B cell (primary cell): ENCODE measurements at places on chromosomes 4 and X. TPM values are rescaled to one million over a fixed set of nuclear protein-coding genes. Genes with fewer than 3 reads are reported as not detected.
A peak's percentile ranks its signal among the peaks of the same experiment; 100 is the strongest.

RHOXF2 gene
- polyA plus RNA-seq: not detected in 2 replicates

DNA sequence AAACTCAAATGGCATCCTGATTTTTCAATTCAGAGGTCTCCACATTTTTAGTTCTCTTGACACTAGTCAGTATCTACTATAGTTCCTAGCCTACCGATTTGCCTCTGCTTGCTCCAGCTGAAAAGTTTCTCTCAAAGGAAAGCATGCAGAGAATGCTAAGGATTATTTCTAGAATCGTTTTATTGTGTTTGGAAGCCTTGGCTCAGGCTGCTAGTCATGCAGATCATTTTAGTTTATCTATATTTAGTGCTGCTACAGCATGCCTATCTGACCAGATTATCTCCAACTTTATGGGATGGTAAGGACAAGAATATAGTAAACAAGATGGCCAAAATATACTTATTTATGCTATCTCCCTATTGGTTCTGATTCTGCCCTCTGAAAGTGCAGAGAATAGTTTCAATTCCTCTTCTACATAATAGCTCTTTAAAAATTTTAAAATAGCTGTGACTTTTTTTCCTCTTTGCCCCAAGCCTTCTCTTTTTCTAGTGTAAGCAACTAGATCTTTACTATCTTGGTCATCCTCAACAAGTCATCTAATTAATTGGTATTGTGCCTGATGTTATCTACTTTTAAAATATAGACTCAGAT lies 15.7 kb upstream of the DRP2 start:
- no peaks in the 10 kb centered on the region for H3K27me3 ChIP-seq
- H3K4me3 ChIP-seq: no peak overlapping the region
- H3K4me1 ChIP-seq: peaks cover 10% of the 10 kb centered on the region
- H3K36me3 ChIP-seq: no peaks in the 10 kb centered on the region
- DNase-seq: no peak

DNA sequence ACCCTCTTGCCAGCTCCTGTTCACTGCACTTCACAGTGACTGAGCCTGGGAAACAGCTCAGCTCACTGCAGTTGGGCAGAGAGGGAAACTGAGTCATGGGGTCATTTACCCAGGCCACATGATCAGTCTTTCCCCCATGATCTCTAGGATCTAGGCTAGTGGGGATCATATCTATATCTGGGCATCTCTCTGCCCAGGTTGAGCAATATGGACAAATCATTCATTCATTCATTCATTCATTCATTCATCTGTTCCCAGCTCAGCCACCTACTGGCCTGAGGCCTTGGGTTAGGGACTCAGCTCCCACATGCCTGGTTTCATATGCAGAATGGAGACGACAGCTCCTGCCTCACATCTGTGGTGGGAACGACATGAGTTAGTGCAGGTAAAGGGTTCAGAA lies 45.3 kb upstream of the HMX1 start:
- H3K27me3 ChIP-seq: no peaks in the 10 kb centered on the region
- no peaks in the 10 kb centered on the region for H3K36me3 ChIP-seq
- H3K27ac ChIP-seq: no peak overlapping the region
- no peak for DNase-seq

DNA sequence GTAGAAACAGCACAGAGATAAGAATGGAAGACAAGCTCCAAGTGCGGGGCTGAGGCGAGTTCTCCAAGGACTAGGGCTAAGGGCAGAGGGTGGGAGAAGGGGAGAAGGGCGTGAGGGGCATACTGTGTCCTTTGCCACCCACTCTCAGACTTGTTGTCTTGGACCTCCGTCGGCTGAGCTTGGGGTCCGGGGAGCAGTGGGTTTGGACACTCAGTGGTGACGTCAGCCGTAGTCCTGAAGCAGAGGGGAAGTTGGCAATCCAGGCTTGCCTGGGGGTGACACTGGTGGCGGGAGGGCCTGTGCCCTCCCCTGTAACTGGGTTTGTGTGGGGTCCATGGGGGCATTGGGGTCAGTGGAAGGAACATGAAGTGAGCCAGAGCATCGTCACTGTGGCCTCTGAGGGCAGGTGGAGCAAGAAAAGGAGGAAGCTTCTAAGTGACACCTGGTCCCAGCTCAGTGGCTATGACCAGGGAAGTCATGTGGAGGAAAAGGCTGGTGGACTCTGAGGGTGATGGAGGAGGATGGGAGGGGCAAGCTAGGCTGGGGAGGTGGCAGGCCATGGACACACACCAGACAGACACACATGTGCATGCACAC lies 17.6 kb downstream of the CD99 start:
- no peaks in the 10 kb centered on the region for H3K36me3 ChIP-seq
- H3K27ac ChIP-seq: peak overlapping the region; percentile 72
- no peak overlapping the region for H3K4me3 ChIP-seq
- peak; percentile 60 for DNase-seq
- no peaks in the 10 kb centered on the region for H3K27me3 ChIP-seq
- peaks cover 69% of the 10 kb centered on the region for H3K4me1 ChIP-seq

- H3K27me3 ChIP-seq: no peaks in the 10 kb centered on the region
- no peaks in the 10 kb centered on the region for H3K36me3 ChIP-seq
- DNase-seq: no peak
- no peak overlapping the region for H3K4me3 ChIP-seq
Measured at GRCh38 chrX:16587836-16588235, 62.1 kb upstream of the S100G start.

GRCh38 chr4:55269995-55270394 lies 76.0 kb upstream of the SRD5A3 start:
- H3K4me1 ChIP-seq: no peaks in the 10 kb centered on the region
- H3K36me3 ChIP-seq: no peaks in the 10 kb centered on the region
- peaks cover 4% of the 10 kb centered on the region for H3K27me3 ChIP-seq
- no peak for DNase-seq
- no peak overlapping the region for H3K4me3 ChIP-seq

DNA sequence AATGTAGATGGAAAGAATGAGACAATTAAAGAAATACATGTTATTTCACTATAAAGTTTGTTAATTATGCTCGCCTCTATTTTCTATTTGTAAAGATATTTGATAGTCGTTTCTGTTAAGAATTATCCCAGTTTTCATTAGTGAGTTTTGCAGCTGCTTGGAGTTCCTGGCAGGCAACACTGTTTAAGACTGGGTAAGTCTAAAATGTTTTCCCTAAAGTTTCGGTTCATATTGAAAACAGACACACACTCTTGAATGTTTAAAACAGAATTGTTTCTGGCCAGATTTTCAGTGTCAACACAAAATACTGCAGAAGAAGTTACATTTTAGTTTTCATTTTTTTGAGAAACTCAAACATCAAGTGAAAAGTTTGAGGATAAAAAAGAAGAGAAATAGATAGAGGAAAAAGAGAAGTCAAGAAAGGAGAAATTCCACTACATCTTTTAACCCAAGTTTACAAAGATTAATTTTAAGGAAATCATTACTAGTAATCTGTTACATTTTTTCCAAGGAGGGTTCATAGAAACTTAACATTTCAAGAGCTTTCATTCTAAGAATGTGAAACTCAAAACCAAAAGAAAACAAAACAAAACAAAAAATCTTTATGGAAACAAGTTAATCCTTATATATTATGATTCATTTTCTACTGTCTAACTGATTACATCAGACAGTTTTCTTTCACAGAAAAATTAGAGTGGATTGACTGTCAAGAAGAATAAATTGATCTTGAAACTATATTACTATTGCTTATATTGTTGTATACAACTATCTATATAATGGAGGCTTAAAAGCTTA lies 305.5 kb downstream of the FAT4 start:
- H3K27ac ChIP-seq: no peak overlapping the region
- H3K36me3 ChIP-seq: no peaks in the 10 kb centered on the region
- H3K4me1 ChIP-seq: no peaks in the 10 kb centered on the region
- no peak overlapping the region for H3K4me3 ChIP-seq
- H3K27me3 ChIP-seq: no peaks in the 10 kb centered on the region

- H3K4me3 ChIP-seq: no peak overlapping the region
- no peaks in the 10 kb centered on the region for H3K36me3 ChIP-seq
- no peaks in the 10 kb centered on the region for H3K4me1 ChIP-seq
- DNase-seq: no peak
- H3K27me3 ChIP-seq: no peaks in the 10 kb centered on the region
Measured at GRCh38 chrX:31483336-31483735, 411.5 kb upstream of the FTHL17 start.

DNA sequence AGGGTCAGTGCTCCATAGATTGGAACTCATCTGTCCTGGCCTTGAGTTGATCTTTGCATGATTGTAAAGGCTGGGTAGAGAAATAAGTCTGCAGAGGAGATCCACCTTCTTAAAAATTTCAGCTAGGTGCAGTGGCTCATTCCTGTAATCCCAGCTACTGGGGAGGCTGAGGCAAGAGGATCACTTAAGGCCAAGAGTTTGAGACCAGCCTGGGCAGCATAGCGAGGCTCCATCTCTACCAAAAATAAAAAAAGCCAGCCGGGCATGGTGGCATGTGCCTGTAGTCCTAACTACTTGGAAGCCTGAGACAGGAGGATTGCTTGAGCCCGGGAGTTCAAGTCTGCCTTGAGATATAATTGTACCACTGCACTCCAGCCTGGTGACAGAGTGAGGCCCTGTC lies 476 bp upstream of the CXCR3 start:
- H3K4me3 ChIP-seq: no peak overlapping the region
- H3K27me3 ChIP-seq: no peaks in the 10 kb centered on the region
- H3K36me3 ChIP-seq: no peaks in the 10 kb centered on the region
- peaks cover 67% of the 10 kb centered on the region for H3K4me1 ChIP-seq

DNA sequence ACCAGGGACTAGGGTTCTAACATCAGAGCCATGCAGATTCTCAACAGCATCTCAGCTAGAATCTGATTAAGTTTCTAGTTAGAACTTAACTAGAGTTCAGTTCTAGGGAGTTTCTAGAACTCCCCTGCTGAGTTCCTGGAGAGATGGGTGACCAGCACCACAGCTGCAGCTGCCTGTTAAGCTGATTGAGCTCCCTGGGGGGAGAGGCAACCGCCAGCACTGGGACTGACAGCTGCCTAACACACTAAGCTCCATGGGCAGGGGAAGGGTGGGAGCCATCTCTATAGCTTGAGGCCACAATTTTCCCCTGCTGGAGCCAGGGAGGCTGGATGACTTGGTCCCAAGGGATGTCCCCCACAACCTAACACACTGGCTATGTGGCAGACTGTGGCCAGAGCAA lies 84.2 kb downstream of the CHIC1 start:
- H3K36me3 ChIP-seq: peaks cover 6% of the 10 kb centered on the region
- H3K4me3 ChIP-seq: no peak overlapping the region
- H3K27me3 ChIP-seq: no peaks in the 10 kb centered on the region
- no peak overlapping the region for H3K27ac ChIP-seq
- H3K4me1 ChIP-seq: no peaks in the 10 kb centered on the region
- no peak for DNase-seq

GRCh38 chrX:150450519-150451177 lies 87.5 kb downstream of the MAMLD1 start:
- H3K4me1 ChIP-seq: no peaks in the 10 kb centered on the region
- H3K4me3 ChIP-seq: no peak overlapping the region
- no peak for DNase-seq
- H3K27me3 ChIP-seq: no peaks in the 10 kb centered on the region
- H3K27ac ChIP-seq: no peak overlapping the region
- H3K36me3 ChIP-seq: no peaks in the 10 kb centered on the region

DNA sequence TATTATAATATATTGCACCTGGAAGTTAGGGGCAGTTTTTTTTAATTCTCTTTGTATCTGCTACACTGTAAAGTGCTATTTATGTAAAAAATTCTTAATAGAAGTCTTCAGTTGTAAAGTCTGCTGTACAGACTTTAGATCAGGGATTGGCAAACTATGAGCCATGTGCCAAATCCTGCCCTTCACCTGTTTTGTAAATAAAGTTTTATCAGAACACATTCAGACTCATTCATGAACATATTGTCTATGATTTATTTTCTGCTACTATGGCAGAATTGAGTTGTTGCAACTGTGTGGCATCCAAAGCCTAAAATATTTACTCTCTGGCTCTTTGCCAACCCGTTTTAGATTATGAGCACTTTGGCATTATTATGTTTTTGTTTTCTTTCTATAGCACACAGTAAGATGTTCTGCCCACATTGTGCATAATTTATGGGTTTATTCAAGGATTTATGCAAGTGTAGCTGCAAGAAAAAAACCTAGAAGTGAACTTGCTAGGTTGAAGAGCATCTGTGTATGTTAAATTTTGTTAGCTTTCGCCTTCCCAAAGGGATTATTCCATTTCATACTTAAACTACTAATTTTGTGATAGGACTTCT lies 56.9 kb downstream of the CLCN3 start:
- H3K4me3 ChIP-seq: no peak overlapping the region
- no peaks in the 10 kb centered on the region for H3K27me3 ChIP-seq
- H3K4me1 ChIP-seq: no peaks in the 10 kb centered on the region
- no peak for DNase-seq
- no peak overlapping the region for H3K27ac ChIP-seq
- H3K36me3 ChIP-seq: peaks cover 1% of the 10 kb centered on the region

DNA sequence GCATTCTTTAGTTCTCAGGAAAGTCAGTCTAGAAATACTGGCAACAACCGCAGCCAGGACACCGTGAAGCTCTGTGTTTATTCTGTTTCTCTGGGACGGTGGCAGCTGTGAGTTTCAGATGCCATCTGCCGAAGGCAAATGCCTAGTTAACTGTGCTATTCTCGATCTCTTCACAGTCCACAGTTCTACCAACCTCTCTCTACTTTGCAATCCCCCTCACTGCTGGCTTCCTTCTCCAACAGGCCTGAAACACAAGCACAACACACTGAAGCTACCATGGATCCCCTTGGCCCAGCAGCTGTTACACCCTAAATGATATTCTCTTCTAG lies 118.8 kb downstream of the ZNF827 start:
- H3K4me3 ChIP-seq: no peak overlapping the region
- no peaks in the 10 kb centered on the region for H3K27me3 ChIP-seq
- no peaks in the 10 kb centered on the region for H3K4me1 ChIP-seq
- DNase-seq: no peak

GRCh38 chrX:10254739-10255138 lies 98.0 kb downstream of the CLCN4 start:
- no peak for DNase-seq
- H3K4me1 ChIP-seq: no peaks in the 10 kb centered on the region
- H3K27me3 ChIP-seq: no peaks in the 10 kb centered on the region
- H3K4me3 ChIP-seq: no peak overlapping the region
- H3K27ac ChIP-seq: no peak overlapping the region
- H3K36me3 ChIP-seq: no peaks in the 10 kb centered on the region

DNA sequence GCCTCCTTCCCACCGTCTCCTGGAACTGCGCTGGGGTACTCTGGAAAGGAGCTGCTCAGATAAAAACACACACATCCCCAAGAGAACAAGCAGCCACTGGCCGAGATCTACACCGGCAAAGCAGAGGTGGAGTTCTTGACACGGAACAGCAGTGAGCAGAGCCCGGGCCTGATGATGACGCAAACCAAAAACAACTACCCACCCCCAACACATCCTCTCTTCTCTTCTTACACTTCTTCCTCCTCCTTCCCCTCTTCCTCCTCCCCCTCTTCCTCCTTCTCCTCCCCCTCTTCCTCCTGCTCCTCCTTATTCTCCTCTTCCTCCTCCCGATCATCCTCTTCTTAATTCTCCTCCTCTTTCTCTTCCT lies 4.6 kb downstream of the PNMA5 start:
- peak; percentile 43 for DNase-seq
- no peak overlapping the region for H3K4me3 ChIP-seq
- no peaks in the 10 kb centered on the region for H3K27me3 ChIP-seq
- peaks cover 3% of the 10 kb centered on the region for H3K4me1 ChIP-seq

GRCh38 chrX:74160816-74161215 lies 143.2 kb upstream of the ZCCHC13 start:
- H3K4me1 ChIP-seq: no peaks in the 10 kb centered on the region
- H3K27ac ChIP-seq: no peak overlapping the region
- no peaks in the 10 kb centered on the region for H3K27me3 ChIP-seq
- no peak for DNase-seq
- no peak overlapping the region for H3K4me3 ChIP-seq

ARHGEF9 gene
- polyA plus RNA-seq: 10.1 and 11.0 TPM in 2 replicates

MEPE gene
- polyA plus RNA-seq: not detected in 2 replicates

GAGE1 gene
- not detected in 2 replicates for polyA plus RNA-seq
